Cardiac muscle cell (in vitro differentiated cells and primary cell): ENCODE measurements at places on chromosomes 3 and 15. TPM values are rescaled to one million over a fixed set of nuclear protein-coding genes. Genes with fewer than 3 reads are reported as not detected.

TMIE gene
- total RNA-seq, result 0.63 and 0.85 TPM in 2 replicates

- H3K4me1 ChIP-seq, result no peaks in the 10 kb centered on the region
- H3K27ac ChIP-seq, result no peak overlapping the region
- DNase-seq, result no peak
- no peaks in the 10 kb centered on the region for H3K27me3 ChIP-seq
These were observed 32.9 kb upstream of the LRRC3B start for GRCh38 chr3:26589678-26590077.

- H3K4me1 ChIP-seq, result no peaks in the 10 kb centered on the region
- no peak for DNase-seq
- no peak overlapping the region for H3K4me3 ChIP-seq
- H3K27ac ChIP-seq, result no peak overlapping the region
- no peaks in the 10 kb centered on the region for H3K27me3 ChIP-seq
These were observed 38.8 kb downstream of the ADAM10 start for GRCh38 chr15:58710701-58711100.

DNA sequence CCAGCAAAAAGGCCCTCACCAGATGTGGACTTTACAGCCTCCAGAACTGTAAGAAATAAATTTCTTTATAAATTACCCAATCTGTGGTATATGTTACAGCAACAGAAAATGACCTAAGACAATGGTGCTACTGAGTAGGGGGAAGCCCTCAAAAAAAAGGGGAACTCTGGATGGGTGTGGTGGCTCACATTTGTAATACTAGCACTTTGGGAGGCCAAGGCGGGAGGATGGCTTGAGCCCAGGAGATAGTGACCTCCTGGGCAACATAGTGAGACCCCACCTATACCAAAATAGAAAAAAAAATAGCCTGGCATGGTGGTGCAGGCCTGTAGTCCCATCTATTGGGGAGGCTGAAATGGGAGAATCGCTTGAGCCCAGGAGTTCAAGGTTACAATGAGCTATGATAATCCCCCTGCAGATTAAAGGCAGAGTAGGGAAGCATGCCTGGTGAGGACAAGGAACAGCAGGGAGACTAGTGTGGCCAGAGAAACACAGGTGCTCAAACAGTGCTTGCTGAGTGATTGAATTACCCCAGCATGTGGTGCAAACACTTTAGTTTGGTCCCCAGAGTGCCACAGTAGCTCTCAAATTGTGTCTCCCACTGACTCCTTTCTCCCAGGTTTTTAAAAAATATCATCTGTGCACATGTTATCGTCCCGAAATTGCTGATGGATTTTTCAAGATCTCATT lies 13.9 kb upstream of the USP3 start:
- H3K4me3 ChIP-seq, result no peak overlapping the region
- H3K27ac ChIP-seq, result no peak overlapping the region
- H3K36me3 ChIP-seq, result no peaks in the 10 kb centered on the region
- H3K27me3 ChIP-seq, result no peaks in the 10 kb centered on the region

DNA sequence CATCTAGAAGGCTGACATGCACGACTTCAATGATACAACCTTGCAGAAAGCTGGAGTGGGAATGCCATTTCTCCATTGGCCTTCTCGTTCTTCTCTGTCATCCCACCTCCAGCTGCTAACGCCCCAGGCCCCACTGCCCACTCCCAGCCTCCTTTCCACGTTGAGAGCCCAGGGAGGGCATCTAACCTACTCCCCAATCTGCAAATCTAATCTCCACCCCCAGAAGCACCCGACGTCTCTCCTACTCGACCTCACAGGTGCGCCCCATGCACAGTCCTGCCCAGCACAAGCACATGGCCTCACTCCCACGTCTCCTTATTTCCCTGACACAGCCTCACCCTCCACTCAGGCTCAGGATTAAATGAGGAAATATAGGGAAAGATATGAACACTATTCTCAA lies 33.4 kb downstream of the IL12A start:
- no peaks in the 10 kb centered on the region for H3K36me3 ChIP-seq
- H3K27me3 ChIP-seq, result no peaks in the 10 kb centered on the region
- H3K27ac ChIP-seq, result no peak overlapping the region

DNA sequence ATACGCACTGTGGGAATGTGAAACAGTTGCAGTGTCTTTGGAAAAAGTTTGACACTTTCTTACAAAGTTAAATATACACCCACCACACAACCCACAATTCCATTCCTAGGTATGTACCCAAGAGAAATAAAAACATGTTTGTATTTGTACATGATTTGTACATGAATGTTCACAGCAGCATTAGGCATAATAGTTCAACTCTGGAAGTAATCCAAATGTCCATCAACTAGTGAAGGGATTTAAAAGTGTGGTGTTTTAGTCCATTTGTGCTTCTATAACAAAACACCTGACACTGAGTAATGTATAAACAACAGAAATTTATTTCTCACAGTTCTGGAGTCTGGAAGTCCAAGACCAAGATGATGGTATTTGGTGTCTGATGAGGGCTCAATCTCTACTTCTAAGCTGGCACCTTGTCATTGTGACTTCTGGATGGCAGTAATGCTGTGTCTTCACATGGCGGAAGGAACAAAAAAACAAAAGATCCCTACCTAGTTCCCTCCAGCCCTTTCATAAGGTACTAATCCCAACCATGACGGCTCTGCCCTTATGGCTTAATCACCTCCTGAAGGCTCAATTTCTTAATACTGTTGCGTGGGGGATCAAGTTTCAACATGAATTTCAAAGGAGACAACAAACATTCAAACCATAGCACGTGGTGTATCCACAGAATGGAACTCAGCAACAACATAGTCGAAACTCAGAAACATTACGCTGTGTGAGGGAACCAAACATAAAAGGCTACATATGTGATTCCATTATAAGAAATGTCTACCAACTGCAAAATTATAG lies 120.5 kb downstream of the AQP9 start:
- H3K27me3 ChIP-seq, result no peaks in the 10 kb centered on the region
- no peak overlapping the region for H3K27ac ChIP-seq
- H3K4me1 ChIP-seq, result no peaks in the 10 kb centered on the region
- DNase-seq, result no peak

DNA sequence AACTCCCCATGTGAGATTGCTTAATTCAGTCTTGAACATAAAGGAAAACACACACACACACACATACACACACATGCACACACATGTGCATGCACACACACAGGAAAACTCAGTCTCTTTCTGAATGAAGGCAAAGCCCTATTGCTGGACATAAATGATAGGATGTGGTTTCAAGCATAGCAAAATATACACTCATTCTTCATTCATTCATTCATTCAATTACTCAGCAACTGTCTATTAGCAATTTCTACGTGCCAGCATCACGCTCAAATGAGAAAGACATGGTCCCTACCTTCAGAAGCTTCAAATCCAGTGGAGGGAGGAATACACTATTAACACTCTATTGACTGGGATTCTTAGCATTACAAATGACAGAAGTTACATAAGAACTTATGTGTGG lies 41.8 kb upstream of the UBE2E2 start:
- H3K4me3 ChIP-seq, result no peak overlapping the region
- no peaks in the 10 kb centered on the region for H3K36me3 ChIP-seq
